ENCODE measurements at places on chromosomes 4 and X. TPM values are rescaled to one million over a fixed set of nuclear protein-coding genes. Genes with fewer than 3 reads are reported as not detected.

DNA sequence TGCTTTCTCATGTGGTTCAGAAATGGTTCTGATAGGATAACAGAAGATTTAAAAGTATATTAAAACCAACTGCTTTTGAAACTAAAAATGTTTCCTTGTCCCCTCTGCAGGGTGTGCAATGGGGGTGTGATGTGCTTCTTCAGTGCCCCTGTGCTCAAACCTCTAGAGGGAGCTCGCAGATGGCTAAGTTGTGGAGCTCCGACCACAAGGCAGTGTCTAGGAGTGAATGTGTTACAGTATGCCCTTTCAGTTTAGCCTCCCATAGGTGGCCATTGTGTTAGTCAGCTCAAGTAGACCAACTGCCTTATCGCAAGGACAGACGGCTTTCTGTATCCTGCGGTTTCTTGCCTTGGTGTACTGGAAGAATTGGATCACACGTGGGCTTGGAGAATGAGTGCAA, 130.5 kb downstream of the TENT5D start:
- no peak for DNase-seq

DNA sequence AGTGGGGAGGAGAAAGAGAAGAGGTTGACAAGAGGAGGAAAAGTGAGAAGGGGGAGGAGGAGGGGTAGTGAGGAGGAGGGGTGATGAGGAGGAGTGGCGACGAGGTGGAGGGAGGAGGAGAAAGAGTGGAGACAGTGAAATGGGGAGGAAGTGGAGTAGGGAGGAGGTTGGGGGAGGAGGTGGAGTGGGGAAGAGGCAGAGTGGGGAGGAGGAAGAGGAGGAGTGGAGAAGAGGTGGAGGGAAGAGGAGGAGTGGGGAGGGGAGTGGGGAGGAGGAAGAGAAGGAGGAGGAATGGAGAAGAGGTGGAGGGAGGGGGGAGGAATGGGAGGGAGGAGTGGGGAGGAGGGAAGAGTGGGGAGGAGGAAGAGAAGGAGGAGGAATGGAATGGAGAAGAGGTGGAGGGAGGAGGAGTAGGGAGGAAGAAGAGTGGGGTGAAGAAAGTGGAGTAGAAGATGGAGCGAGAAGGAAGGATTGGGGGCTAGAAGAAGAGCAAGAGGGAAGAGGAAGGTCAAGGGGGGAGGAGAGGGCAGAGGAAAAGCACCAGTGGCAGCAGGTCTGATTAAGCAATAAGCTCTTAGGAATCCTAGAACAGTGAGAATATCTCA, 50.0 kb upstream of the MTNR1A start:
- DNase-seq, result no peak

DNA sequence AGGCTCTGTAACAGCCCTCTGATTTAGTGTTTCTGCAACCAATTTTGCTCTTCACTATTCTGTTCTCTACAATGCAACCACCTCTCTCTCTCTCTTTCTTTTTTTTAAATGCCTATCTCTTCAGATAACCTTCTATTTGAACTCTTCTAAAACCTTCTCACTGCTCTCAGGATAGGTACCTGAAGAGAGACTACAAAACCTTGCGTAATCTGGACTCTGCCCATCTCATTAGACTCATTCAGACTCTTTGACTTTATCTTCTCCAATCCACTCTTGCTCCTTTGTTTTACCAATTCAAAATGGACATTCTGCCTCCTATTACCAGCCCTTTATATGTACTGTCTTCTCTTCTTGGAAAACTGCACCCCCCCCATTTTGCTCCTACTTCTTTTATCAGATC, 291.6 kb downstream of the CAMK2D start:
- DNase-seq, result no peak

- no peak for DNase-seq
Observed at GRCh38 chr4:31360786-31361185, 640.6 kb downstream of the PCDH7 start.

DNA sequence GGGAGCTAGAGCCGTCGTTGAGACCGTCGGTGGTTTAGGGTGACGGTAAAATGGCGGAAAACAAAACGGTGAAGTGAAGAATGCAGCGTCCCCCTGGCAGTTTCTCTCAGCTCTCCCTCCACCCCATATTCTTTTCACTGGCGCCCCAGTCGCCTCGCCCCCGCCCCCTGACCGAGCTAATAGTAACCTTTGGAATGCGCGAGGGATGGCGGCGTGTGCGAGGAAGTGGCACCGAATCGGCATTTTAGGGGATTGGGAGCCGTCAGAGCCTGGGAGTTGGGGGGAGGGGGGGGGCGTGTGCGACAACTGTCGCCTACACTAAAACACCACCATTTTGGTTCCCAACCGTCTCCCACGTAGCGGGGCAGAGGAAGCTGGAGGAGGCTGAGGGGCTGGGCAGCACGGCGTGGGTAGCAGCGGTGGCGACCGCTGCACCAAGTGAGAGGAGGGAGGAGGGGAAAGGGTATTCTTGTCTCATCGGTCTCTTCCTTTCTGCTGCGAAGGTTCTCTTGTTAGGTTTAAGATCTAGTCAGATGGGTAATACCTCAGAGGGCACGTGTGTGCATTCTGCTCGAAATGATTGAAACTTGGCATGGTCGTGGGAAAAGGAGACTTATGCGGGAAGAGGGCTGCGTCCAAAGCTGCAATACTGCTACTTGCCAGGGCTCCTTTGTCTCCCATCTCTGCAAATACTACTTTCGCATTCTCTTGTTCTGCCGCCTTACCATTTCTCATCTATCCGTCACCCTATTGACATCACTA, 840 bp downstream of the ZNF711 start:
- no peak for DNase-seq

DNA sequence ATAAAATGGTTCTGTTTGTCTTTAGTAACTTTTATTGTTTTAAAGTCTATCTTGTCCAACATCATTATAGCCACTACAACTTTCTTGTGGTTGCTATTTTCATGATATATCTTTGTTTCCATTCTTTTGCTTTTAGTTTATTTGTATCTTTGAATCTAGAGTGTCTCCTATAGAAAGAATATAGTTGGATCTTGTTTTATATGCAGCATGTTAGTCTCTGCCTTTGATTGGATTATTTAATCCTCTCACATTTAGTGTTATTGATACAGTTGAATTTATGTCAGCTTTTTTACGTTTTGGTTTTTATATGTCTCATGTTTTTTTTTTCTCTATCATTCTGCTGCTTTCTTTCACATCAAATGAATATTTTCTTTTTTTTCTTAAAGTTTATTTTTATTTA, 98.1 kb downstream of the VSIG4 start:
- no peak for DNase-seq

PARM1 gene
- total RNA-seq, result 17.9 TPM

GRCh38 chrX:19544693-19545305, 29.5 kb upstream of the MAP3K15 start:
- DNase-seq, result no peak

MAGEE2 gene
- total RNA-seq, result not detected
